MCF 10A (cell line): ENCODE measurements at places on chromosomes 2 and 18.

- no peak for DNase-seq
Observed at GRCh38 chr18:73780218-73780617, 367.4 kb downstream of the FBXO15 start.

- no peak for DNase-seq
Observed at GRCh38 chr2:199216253-199216652, 241.5 kb downstream of the SATB2 start.

GRCh38 chr2:24245986-24246776, 71.3 kb downstream of the FAM228A start:
- DNase-seq = no peak

GRCh38 chr18:54209471-54210180, 14.8 kb downstream of the MBD2 start:
- DNase-seq = no peak

DNA sequence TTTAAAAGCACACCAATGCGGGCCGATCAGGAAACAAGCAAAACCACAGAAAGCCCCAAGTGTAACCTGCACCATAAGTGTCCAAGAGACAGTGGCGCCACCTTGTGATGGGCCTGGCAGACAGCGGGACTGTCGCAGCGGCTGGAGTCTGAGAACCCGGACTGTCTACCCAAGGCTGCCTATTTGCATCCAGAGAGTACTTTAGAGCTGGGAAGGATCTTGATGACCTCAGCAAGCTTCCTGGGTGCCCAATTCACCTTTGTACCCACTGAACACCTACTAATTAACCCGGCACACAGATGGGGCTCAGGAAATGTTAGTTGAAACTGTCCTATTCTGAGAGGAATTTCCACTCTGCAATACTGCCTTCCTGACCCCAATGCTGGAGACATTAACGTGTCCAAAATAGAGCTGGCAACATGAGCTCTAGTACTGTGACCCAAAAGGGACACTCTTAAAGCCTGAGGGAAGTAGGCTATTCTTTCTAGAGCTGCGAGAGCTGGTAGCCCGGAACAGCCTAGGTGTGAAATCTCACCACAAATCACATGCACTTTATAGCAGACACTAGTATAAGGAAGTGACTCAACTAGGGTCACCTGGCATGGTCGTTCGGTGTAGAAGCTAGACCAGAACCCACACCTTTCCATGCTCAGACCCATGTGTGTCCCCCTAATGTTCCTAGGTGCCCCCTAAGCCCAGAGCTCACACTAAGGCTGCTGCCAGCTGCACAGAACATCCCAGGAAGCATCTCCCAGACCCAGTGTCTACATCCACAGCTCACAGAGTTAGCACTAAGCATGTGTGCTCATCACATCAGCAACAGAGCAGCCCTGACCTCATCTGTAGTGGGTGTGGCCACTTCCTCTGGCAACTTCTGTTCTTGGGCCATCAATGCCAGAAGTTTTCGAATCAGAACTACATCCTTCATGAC, 25.4 kb downstream of the POLR1A start:
- DNase-seq = peak; percentile 68

DNA sequence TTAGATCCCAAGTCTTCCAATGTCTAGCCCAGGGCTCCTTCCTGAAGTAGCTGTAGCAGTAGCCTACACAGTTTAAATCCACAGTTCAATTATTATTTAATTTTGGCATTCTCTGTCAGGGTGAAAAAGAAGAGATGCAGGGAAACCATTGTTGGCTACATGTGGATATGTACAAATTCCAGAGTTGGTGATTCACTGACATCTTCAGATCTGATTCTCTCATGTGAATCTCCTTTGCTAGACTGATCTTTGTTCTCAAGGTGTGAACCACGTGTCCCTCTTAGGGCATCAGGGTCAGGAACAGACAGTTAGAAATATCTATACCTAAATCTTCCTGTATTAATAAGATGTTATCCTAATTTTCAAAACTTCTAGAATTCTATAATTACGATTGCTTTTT, 36.7 kb downstream of the ADCYAP1 start:
- DNase-seq = no peak

- DNase-seq = no peak
Observed at GRCh38 chr2:6993229-6993640, 76.0 kb downstream of the RNF144A start.

GRCh38 chr2:43143756-43144155, 82.7 kb downstream of the ZFP36L2 start:
- DNase-seq = no peak

DNA sequence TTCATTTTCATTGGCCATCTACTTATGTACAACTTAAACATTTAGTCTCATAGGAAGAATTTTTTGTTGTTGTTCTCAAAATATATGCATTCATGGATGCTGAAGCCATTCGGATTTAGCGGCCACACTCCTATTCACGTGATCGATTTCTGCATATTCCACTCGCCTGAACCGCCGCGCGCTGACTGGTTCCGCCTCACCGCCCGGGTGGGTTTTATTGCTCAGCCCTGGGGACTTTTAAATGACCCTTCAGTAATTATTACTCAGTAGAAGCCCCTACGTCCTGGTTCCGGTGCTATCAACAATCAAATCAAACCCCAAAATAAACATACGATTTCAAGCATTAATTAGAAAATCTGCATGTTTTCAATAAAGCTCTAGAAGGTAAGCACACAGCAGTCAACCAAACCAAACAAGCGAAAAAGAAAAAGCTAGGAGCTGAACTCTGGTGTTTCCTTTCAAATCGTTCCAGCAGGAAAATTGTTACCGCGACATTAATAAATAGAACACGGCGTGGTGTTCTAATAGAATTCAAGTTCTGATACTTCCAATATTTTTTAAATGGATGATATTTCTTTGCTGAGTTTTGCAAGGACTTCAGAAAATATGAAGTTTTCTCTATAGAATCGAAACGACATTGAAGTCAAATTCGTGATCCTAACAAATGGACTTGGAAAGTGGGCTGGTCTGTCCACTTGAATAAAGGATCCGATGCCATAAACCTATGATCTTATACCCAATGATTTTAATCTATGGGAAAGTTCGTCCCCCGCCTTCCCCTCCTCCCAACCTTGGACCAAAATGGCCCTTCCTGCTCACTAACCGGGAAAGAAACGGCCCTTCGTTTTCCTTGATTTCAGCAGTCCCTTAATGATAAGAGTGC, 9.3 kb downstream of the PAX3 start:
- no peak for DNase-seq

DNA sequence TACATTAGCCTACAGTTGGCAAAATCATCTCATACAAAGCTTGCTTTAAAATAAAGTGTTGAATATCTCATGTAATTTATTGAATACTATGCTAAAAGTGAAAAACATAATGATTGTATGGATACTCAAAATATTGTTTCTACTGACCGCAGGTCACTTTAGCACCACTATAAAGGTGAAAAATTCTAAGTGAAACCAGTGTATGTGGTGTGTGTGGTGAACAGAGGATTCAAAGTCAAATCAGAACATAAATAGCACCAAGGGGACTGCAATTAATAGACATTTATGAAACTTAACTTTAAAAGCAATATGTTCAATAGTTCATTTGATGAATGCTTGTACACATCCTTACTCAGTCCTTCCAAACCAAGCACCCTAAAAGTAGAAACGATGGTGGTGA, 145.8 kb downstream of the AKAIN1 start:
- DNase-seq = no peak

DNA sequence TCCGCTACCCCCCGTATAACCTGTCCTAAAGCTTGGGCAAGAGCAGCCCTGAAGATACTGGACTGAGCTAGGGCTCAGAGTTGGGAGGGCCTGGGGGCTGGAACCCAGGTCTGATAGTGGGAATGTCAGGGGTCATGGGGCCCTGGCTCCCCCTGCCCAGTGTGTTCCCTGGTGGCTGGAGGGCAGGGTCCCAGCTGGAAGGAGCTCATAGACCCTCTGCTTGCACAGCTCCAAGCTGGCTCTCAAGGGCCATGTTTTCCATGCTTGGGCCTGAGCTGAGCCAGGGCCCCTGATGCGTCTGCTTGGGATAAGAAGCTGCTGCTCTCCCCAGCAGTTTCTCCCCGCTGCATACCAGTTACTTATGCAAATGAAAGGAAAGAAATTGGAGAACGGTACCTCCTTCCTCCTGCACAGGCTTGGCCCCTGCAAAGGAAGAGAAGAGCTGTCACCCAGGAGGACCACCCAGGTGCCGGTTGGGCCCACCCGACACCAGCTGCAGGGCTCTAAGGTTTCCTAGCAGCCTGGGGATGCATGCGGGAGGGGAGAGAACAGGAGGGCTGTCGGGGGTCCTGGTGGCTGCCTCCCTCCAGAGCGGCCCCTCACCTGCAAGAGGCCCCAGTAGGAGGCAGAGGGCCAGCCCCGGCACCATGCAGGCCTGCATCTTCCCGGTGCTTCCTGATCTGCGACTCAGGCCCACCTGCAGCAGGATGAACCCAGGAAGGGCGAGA, 628 bp downstream of the OTOS start:
- no peak for DNase-seq

GRCh38 chr2:196520605-196521004, 118.9 kb upstream of the CCDC150 start:
- DNase-seq = no peak

- no peak for DNase-seq
Observed at GRCh38 chr18:8056723-8057122, 489.6 kb downstream of the PTPRM start.
